ENCODE measurements at places on chromosomes 16 and 17.
A peak's percentile ranks its signal among the peaks of the same experiment; 100 is the strongest.

GRCh38 chr16:83400234-83400633 is 407.5 kb upstream of the HSBP1 start:
- no peak for DNase-seq

DNA sequence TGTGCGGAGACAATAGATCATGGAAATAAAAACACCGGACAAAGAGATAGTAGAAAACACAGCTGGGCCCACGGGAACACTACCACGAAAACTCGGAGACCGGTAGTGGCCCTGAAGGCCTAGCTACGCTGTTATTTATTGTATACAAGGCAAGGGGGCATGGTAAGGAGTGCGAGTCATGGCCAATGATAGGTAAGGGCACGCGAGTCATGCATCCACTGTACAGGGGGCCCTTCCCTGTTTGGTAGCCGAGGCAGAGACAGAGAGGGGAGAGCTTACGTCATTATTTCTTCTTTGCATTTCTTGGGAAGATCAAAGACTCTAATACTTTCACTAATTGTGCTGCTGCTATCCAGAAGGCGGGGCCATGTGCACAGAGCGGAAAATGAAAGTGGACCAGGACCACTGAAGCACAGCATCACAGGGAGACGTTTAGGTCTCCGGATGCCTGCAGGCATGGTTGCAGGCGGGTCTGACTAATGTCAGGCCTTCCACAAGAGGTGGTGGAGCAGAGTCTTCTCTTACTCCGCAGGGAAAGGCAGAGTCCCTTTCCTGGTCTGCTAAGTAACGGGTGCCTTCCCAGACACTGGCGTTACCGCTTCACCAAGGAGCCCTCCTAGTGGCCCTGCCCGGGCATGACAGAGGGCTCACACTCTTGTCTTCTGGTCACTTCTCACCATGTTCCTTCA is 74.4 kb upstream of the ARL4D start:
- DNase-seq: peak; percentile 29

DNA sequence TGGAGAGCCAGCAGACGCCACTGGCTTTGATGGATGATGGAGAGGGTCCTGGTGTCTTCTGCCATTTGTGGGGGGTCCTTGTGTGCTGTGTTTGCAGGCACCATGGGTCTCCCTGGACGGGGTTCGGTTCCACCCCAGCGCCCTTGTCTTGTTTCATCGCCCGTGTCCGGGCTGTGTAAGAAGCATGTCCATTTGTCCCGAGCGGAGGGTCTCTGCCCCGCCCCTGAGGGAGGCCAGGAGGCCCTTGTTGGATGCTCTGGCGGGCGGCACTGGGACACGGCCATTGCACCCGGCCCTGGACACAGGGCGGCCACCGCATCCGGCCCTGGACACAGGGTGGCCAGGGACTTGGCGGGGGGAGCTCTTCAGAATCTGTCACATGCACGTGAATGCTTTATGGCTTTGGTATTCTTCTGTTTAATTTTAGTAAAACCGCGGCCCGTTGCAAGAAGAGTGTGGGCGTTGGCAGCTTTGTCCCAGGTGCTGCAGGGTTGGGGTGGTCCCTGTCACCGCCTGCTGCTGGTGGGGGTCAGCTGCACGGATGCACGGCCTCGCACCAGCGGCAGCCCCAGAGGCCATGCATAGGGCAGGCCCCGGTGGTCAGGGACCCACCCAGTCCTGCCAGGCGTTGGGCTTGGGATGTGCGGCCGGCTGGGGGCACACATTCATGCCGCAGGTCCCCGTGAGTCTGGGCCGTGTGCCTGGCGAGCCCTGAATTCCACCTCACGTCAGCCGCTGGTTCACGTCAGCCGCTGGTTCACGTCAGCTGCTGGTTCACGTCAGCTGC is 21.0 kb upstream of the ZNF750 start:
- no peak for DNase-seq

- no peak for DNase-seq
These were observed 14.3 kb downstream of the NUP85 start for GRCh38 chr17:75219815-75220214.

- no peak for DNase-seq
These were observed 78.8 kb upstream of the CRHR1 start for GRCh38 chr17:45705123-45706009.

GRCh38 chr16:80577485-80578280 is 36.9 kb downstream of the DYNLRB2 start:
- no peak for DNase-seq

- DNase-seq: no peak
These were observed 148.1 kb upstream of the HS3ST3A1 start for GRCh38 chr17:13749891-13750235.

DNA sequence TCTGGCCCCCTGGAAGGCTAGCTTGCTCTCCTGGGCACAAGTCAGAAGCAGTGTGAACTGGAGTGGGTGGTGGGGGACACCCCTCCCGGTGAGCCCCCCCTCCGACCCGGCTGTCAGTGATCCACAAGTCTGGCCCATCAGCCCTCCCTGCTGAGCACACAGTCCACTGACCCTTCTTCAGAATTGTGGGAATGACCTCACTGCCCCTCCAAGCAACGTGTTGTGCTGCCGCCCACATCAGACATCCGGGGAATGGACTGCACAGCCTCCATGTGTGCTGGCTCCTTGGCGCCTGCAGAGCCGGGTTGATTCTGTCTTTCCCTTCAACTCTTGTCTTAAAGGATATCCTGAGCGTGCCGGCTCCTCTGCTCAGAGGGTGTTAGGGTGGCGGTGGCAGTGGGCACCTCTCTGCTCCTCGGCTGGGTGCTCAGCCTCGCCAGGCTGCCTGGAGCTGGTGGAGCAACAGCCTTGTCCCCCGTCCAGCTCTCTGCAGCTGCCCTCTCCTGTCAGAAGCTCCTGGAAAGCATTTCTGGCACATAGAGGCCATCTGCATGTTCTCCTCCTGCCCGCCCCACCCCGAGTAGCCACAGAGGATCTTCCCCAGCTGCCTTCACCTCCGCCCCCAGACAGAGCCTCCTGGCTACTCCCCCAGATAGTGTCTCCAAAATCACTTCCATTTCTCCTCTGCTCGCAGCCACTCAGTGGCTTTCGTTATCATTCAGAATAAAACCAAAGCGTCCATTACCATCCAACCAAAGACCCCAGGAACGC is 19.8 kb downstream of the NPTX1 start:
- no peak for DNase-seq

DNA sequence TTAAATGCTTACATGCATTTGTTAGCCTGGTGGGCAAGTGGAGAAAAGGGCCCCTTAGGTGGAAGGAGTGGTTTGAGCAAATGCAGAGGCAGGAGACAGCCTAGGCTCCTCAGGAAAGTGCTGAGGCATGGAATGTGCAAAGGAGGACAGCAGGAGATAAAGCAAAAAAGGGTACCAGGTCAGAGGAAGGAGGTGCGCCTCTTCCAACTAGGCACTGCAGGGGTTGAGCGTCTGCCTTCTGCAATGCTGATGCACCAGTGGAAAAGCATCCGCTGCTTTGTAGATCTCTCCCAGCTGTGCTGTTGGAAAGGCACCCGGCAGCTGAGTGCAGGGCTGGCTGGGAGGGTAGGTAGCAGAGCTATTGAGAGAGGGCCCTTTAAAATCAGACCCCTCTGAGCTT is 287.0 kb upstream of the XYLT1 start:
- no peak for DNase-seq

DNA sequence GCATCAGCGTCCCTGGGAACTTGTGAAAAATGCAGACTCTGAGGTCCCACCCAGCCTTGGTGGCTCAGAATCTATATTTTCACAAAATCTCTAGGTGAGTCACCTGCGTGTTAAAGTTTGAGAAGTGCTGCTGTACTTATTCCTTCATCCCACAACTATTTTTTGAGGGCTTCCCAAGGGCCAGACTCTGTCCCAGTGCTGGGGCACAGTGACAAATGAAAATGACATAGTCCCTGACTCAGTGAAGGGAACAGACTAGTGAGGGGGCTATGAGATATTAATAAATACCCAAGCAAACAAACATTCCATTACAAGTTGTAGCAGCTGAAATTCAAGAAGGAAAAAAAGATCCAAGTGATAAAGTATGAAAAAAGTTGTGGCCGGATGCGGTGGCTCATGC is 9.9 kb upstream of the EMP2 start:
- DNase-seq: no peak
